GM23248 (cell line): ENCODE measurements at places on chromosomes 13 and 19. TPM values are rescaled to one million over a fixed set of nuclear protein-coding genes. Genes with fewer than 3 reads are reported as not detected.
A peak's percentile ranks its signal among the peaks of the same experiment; 100 is the strongest.

The CABP5 gene
- total RNA-seq, result not detected in 2 replicates

GRCh38 chr13:25874907-25875306 is 176.9 kb downstream of the SHISA2 start:
- no peaks in the 10 kb centered on the region for H3K36me3 ChIP-seq
- DNase-seq, result no peak
- no peak overlapping the region for H3K4me3 ChIP-seq
- no peaks in the 10 kb centered on the region; the same call in 1 of the 2 replicates for H3K27me3 ChIP-seq

GRCh38 chr13:84659359-84659661 is 777.0 kb upstream of the SLITRK1 start:
- H3K27me3 ChIP-seq, result no peaks in the 10 kb centered on the region
- no peak overlapping the region for H3K4me3 ChIP-seq
- DNase-seq, result peak; percentile 18

The GRIN2D gene
- 0.54 and 0.76 TPM in 2 replicates for total RNA-seq

GRCh38 chr13:72093262-72093661 is 226.3 kb upstream of the DACH1 start:
- no peaks in the 10 kb centered on the region for H3K27me3 ChIP-seq
- no peaks in the 10 kb centered on the region for H3K36me3 ChIP-seq
- DNase-seq, result no peak
- no peak overlapping the region for H3K4me3 ChIP-seq
- no peak overlapping the region for H3K27ac ChIP-seq
